ENCODE measurements at places on chromosomes 1 and 21.

DNA sequence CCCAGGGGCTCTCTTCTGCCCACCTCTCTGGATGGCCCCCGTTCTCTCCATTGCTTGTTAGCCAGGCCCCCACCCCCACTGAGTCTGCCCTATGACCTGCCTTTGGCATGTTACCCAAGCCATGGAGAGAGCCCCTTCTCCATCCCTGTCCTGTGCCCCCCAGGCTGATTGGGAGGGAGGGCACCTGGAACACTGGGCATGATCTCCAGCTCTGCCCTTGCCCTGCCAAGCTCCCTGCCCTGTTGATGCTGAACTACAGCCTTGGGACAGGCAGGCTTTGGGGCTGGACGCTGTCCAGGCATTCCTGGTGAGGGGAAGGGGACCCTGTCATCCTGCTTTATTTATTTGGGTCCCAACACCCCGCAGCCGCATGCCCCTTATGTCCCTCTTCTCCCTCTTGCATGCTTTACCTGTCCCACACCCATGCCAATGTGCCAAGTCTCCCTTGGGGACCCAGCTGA lies 10.7 kb downstream of the TRIM46 start:
- DNase-seq: no peak

- no peak for DNase-seq
Measured at GRCh38 chr1:164611754-164612642, 53.0 kb downstream of the PBX1 start.

DNA sequence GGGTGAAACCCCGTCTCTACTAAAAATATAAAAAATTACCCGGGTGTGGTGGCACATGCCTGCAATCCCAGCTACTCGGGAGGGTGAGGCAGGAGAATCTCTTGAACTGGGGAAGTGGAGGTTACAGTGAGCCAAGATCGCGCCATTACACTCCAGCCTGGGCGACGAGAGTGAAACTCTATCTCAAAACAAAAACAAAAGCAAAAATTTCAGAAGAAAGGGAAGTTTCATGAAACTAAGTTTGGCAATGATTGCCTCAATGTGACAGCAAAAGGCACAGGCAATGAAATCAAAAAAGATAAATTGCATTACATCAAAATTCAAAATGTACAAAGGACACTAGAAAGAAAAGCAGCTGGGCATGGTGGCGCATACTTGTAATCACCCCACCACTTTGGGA lies 40.1 kb downstream of the BTF3L4 start:
- DNase-seq: no peak

GRCh38 chr1:117605164-117605773 lies 579 bp upstream of the TENT5C start:
- no peak for DNase-seq
